Activated CD8-positive, alpha-beta memory T cell treated with anti-CD3 and anti-CD28 coated beads for 48 hours (primary cell): ENCODE measurements at places on chromosomes 2 and 18.

- no peak for DNase-seq
Observed at GRCh38 chr2:10054424-10054823, 11.1 kb downstream of the KLF11 start.

DNA sequence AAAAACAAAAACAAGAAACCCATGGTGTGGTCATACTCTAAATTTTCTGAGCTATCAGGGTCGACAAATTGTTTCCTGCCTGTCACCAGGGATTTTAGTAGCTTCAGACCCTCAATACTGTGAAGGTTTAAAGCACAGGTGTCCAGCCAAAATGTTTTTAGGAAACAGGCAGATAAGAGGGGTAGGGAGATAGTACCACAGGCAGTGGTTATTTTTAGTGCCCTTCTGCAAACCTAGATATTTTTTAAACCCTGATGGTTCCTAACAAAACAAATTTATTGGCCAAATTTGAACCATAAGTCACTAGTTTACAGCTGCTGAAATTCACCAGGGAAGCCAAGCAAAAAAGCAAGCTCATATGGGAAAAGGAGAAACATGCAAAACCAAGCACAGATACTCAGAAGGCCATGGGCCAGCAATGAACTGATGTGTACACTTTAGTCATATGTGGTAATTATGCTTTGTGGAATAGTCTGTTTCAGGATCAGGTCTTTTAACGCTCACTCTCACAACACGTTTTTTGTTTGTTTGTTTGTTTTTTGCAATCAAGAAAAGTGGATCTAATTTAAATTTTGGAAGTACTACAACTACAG is 156.8 kb upstream of the STK17B start:
- DNase-seq = no peak

GRCh38 chr2:12918835-12919445 is 202.2 kb downstream of the TRIB2 start:
- no peak for DNase-seq

GRCh38 chr2:108605947-108606346 is 71.7 kb downstream of the LIMS1 start:
- DNase-seq = no peak

DNA sequence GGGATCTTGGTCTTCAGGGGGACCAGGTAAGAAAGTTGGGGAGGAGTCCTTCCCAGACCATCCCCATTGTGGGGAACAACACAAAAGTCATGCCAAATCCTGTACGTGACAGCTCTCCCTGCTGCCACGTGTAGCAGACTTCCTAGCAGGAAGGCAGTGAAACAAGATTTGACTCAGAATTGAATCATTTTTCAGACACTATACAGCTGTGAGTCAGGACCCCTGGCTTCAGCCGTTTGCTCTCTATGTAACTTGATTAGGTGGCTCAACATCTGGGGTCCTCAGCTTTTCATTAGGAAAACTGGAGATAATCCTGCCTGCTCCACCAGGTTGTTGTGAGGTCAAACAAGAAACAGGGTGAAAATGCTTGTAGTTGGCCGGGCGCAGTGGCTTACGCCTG is 32.9 kb upstream of the PDCL3 start:
- DNase-seq = no peak

GRCh38 chr2:235843591-235844395 is 324.4 kb downstream of the GBX2 start:
- DNase-seq = no peak

DNA sequence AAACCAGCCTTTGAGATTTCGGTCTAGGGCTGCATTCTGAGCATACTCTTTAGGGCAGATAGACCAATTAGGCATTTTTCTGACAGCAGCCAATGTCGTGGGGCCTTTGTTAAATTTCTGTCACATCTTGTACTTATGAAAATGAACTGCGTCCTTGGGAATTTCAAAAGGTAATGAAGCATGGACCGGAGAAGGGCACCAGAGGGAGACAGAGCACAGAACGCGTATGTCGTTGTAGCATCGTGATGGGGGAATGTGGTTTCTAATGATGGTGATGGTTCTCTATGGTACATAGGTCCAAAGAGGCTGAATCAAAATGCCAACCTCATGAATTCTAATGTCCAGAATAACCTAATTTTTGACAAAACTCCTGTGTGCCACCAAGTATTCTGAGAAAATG is 483.9 kb upstream of the CRIM1 start:
- DNase-seq = no peak

GRCh38 chr2:70546376-70546775 is 7.2 kb downstream of the TGFA start:
- no peak for DNase-seq

DNA sequence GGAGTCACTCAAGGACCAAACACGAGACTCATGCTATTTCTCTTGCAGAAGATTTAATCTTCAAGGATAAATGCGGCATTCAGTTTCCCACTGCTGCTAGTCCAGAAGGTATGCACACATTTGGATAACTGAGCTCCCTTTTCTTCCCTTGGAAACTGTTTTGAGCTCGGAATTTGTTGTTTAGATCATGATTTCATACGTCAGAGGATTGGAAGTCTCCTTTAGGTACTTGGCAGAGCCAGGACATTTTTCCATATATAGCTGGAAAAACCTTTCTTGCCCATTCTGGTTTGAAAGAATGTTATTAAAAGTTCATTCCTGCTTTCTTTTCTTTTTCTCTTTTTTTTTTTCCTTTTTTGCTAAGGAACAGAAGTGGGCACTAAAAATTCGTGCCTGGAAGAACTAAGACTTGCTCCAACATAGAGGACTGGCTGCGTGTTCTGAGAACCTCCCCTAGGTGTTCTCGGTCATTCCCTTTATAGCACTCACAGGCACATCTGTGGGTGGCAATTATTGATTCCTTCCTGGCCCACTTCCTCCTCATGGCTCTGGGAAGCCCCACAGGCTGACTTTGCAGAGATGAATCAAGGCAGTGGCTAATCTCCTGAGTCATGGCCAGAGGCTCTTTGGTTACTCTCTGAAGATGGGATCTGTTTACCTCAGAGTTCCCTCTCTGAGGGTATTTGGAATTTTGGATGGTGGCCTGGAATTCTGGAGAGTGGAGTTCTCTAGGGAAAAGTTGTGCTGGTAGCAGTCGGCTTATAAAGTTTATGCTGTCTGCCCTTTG is 104.8 kb downstream of the PLCL1 start:
- DNase-seq = no peak

- no peak for DNase-seq
Observed at GRCh38 chr18:79599441-79599931, 80.1 kb upstream of the CTDP1 start.

DNA sequence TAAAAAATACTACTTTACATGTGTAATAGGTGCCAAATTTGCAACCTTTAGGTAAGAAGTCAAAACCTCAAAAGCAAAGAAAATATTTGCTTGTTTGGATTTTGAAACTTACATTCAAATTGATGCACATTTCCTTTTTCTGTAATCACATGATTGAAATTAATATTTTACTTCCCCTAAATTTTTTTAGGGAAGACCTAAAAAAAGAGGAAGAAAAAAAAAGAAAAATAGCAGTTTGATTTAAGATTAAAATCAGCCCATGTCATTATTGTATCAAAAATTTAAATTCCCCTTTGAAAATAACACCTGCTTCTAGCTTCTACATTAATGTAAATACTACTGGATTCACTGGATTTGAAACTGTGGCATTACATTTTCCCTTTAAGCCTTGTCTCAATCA is 68.2 kb upstream of the STON1 start:
- DNase-seq = no peak

- DNase-seq = no peak
Observed at GRCh38 chr2:197233473-197233872, 77.1 kb downstream of the ANKRD44 start.

GRCh38 chr2:98127229-98127989 is 40.4 kb downstream of the VWA3B start:
- DNase-seq = no peak

DNA sequence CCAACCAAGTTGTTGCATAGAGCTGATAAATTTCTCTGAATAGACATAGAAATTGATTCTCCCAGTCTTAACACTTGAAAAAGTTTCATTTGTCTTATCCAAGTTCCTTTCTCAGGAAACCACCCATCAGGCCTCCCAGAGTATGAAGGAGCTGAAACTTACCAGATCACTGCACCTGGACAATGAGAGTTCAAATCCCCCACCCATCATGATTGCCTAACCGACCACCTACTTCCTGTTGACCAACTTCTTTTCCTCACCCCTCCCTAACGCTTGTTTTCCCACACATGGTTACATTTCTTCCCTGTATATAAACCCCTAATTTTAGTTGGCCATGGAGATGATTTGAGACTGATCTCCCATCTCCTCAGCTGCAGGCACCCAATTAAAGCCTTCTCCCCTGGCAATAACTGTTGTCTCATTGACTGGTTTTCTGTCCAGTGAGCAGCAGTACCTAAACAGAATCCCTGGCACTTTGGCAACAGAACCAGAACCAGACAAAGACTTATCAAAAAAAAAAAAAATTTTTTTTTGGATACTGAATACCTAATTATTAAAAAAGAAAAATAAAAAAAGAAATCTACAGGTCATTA is 103.0 kb downstream of the SPIRE1 start:
- no peak for DNase-seq

GRCh38 chr2:80014637-80015036 is 289.9 kb downstream of the LRRTM1 start:
- no peak for DNase-seq

DNA sequence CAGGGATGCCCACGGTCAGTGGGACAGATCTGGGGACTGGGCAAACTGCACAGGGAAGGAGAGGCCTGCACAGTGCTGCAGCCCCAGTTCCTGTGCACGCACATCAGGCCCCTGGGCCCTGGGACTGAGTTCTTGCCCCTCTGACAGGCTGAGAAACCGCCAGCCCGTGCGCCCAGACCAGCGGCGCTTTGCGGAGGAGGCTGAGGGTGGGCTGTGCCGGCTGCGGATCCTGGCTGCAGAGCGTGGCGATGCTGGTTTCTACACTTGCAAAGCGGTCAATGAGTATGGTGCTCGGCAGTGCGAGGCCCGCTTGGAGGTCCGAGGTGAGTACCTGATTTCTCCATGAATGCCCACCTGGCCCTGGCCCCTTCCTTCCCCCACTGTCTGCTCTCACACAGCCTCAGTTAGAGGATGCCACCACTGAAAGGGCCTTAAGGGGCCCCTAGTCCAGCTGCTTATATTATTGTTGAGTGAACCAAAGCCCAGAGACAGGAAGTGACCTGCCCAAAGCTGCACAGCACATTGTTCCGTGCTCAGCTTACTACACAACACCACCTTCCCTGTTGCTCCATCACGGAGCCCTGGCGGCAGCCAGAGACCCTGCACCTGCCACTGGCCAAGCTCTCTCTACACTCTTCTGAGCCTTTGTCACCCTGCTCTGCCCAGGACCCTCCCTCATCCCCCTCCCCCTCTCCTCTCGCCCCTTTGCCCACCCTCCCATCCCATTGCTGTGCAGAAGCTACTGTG is 29.8 kb downstream of the SPEG start:
- no peak for DNase-seq

- no peak for DNase-seq
Observed at GRCh38 chr2:230234845-230235244, 9.3 kb downstream of the SP140 start.

DNA sequence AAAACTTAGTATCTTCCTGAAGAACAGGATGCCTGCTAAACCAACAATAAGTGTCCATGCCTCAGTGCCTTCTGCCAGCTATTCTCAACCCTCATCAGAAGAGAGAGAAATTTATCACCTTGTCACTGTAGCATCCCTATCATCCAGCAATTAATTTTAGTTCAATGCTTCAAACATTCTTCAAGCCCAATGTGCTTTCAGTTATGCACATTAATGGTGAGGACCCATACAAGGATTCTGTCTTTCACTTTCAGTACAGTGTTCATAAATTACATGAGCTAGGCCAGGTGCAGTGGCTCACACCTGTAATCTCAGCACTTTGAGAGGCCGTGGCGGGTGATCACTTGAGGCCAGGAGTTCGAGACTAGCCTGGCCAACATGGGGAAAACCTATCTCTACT is 47.0 kb upstream of the MSH6 start:
- no peak for DNase-seq
